Dorsolateral prefrontal cortex (tissue), 122 donors: ENCODE measurements at places on chromosomes 4 and X. TPM values are rescaled to one million over a fixed set of nuclear protein-coding genes. Genes with fewer than 3 reads are reported as not detected.

The DCAF12L2 gene
- total RNA-seq, result 2.7 TPM

The ZNF711 gene
- 21.5 TPM for total RNA-seq

The RHOXF2B gene
- not detected for total RNA-seq

The HSFX4 gene
- not detected for total RNA-seq

The SUPT20HL1 gene
- not detected for total RNA-seq

The CA5B gene
- 11.1 TPM for total RNA-seq

The MXD4 gene
- total RNA-seq, result 69.6 TPM

The REPS2 gene
- total RNA-seq, result 85.0 TPM

The KDR gene
- total RNA-seq, result 3.1 TPM

The GAGE2A gene
- not detected for total RNA-seq

The TEX13B gene
- not detected for total RNA-seq

The NR0B1 gene
- 0.43 TPM for total RNA-seq

The PRRG1 gene
- total RNA-seq, result 50.9 TPM

The GRIA2 gene
- total RNA-seq, result 413 TPM

The TXK gene
- 1.4 TPM for total RNA-seq

The DGKK gene
- not detected for total RNA-seq

The SMR3A gene
- total RNA-seq, result not detected

The F8A1 gene
- 23.9 TPM for total RNA-seq

The CPE gene
- total RNA-seq, result 1,144 TPM

The DCAF12L1 gene
- not detected for total RNA-seq

The SMIM10L2A gene
- total RNA-seq, result 28.8 TPM

The CSAG2 gene
- not detected for total RNA-seq

The RADX gene
- 9.7 TPM for total RNA-seq

The SSX3 gene
- not detected for total RNA-seq
